Thoracic aorta (tissue), 2 donors: ENCODE measurements at places on chromosomes 1 and 21.

GRCh38 chr1:234731569-234732085 is 121.6 kb upstream of the IRF2BP2 start:
- DNase-seq = no peak

GRCh38 chr1:162373072-162373427 is 3.6 kb downstream of the SPATA46 start:
- DNase-seq = no peak

DNA sequence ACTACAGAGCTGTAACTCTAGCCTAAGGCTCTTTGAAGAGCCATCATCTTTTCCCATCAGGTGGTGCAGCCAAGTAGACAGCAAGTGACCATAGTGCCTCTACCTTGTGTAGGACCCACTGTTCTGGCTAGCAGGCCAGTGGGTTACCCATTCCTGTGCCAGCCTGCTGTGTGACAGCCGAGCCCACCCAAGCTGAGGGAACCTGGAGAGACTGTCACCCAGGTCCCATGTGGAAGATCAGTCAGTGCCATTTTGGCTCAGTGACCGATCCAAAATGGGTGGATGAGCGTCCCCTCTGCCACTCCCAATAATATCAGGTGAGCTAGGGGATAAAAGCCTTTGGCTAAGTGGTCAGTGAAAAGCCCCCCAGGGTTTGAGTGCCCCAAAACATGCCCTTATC is 417.9 kb downstream of the MATN1 start:
- DNase-seq = no peak

DNA sequence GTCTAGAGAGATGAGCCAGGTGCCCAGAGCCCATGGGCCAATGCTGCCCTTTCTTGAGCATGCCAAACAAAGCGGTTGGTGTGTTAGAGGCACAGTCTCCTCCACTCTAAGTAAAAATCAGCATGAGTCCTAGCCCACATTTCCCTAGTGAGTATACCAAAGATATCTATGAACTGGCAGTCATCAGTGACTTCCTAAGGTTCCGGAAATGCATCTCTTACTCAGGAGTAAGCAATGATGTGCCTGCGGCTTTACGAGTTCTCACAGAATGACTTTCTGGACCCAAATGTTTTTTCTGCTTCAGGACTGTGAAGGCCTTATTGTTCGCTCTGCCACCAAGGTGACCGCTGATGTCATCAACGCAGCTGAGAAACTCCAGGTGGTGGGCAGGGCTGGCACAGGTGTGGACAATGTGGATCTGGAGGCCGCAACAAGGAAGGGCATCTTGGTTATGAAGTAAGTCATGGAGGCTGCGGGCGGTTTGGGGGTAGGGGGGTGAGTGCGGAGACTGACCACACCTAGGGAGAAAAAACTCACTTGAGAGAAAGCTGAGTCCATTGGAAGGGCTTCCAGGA is 9.2 kb downstream of the PHGDH start:
- no peak for DNase-seq

- no peak for DNase-seq
Measured at GRCh38 chr1:165508291-165508690, 35.5 kb upstream of the LRRC52 start.

DNA sequence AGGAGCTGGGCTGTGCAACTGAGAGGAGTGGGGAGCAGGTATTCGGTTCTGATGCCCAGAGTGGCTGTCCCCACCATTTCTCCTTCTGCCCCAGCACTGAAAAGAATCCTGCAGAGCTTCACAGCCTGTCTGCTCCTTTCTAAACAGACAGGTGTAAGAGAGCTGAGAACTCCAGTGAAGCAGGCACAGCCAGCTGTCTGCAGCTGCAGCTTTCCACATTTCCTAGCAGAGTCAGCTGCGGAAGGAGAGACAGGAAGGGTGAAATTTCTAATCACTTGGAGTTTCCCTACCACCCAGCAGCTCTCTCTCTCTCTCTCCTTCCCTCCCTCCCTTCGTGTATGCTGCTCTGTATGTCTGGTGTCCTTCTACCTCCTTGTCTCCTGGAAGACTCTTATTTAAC is 40.5 kb upstream of the GJB5 start:
- DNase-seq = no peak

- DNase-seq = no peak
Measured at GRCh38 chr1:181784039-181784683, 277.4 kb downstream of the ZNF648 start.

DNA sequence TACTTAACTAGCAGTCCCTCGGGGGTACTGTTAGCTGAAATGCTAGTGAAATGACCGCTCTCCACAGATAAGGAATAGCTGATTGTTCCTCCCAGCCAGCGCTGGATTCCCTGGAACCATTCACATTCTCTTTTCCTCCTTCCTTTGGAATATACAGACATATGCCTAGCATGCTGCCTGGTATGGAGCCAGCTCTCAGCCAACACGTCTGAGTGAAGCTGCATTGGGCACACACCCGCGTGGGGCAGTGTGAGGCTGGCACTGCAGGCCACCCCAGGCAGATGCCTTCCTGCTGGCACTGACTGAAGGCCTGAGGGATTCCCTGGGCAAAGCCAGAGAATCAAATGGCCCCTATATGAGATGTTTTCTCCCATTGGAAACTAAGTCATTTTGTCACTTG is 66.7 kb downstream of the TLR5 start:
- no peak for DNase-seq

GRCh38 chr1:35454616-35455015 is 102.6 kb downstream of the KIAA0319L start:
- DNase-seq = no peak

GRCh38 chr1:167739752-167740151 is 18.0 kb downstream of the MPZL1 start:
- DNase-seq = no peak

DNA sequence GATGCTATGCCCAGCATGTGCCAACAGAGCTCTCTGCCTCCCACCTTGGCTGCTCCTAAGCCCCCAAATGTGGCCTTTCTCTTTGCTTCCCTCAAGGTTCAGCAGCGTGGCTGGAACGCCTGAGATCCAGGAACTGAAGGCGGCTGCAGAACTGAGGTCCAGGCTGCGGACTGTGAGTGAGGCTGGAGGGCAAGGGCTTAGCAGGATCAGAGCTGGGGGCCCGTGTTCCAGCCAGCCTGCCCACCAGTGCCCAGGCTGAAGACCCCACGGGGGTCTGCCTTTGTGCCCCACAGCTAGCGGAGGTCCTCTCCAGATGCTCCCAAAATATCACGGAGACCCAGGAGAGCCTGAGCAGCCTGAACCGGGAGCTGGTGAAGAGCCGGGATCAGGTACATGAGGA is 14.6 kb downstream of the IKBKE start:
- no peak for DNase-seq

- no peak for DNase-seq
Measured at GRCh38 chr1:107871259-107871658, 93.7 kb downstream of the VAV3 start.

- DNase-seq = no peak
Measured at GRCh38 chr1:9589719-9590157, 1.0 kb downstream of the TMEM201 start.

DNA sequence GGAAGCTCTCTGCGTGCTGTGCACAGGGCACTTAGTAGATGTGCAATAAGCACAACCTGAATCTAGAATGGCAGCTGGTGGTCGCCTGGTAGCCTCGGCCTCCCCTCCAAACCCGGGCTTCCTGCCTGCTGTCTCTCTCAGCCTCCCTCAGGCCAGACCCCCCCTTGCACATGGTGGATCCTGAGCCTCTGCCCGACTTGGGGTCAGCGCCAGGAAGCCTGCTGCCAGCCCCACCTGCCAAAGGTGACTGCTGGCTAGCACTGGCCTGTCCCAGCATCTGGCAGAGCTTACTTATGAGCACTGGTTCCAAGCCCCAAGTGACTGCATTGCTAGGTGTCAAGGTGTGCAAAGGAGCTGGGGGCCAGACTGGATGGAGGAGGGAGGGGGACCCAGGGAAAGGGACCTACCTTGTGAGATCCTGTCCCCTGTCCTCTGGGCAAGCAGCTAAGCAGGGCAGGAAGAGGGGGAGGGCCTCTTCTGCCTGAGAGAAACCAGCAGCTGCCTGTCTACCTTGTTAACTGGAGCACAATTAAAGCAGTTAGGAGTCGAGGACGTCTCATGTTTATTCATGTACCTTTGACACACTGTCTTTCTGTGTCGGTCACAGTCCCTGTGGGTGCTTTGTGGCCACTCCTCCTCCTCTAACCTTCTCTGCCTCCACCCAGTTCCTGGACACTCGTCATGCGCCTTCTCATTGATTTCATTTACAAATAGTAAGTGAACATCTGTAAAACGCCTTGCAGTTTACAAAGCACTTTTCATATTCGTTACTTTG is 100.9 kb downstream of the DDX20 start:
- no peak for DNase-seq
